Activated CD4-positive, CD25-positive, alpha-beta regulatory T cell treated with anti-CD3 and anti-CD28 coated beads, Interleukin-2, amount 50 U/mL, for 24 hours (primary cell): ENCODE measurements at places on chromosomes 5 and 9.

DNA sequence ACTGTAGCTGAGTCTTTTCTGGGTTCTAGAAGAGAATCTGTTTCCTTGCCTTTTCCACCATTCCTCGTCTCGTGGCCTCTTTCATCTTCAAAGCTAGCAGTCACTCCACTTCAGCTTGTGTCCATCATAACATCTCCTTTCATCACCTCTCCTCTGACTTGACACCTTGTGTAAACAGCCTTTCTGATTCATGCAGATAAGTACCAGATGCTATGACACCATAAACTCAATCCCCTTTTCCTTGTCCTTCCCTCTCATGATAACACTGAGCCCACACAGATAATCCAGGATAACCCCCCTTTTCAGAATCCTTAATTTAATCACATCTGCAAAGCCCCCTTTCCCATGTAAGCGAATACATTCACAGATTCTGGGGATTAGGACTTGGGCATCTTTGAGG, 95.5 kb downstream of the SNX24 start:
- no peak for ATAC-seq

- ATAC-seq: no peak
These were observed 24.0 kb upstream of the CARTPT start for GRCh38 chr5:71695071-71695470.

DNA sequence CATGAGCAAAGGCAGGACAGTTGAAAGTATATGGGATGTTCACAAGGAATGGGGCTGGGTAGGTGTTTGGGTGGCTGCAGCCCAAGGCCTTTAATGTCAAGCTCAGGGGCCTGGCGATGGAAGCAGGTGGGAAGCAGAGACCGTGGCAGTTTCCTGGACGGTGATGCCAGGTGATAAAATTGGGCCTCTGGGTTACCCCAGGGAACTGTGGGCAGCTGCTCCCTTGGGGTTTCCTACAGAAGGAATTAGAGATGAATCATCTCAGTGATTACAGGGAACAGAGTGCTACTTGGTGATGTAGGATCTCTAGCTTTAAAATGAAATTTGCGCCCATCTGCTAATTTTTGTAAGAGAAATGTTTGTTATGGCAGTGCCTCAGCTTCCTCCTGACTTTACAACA, 39.2 kb downstream of the TSTD2 start:
- no peak for ATAC-seq

- ATAC-seq: no peak
These were observed 36.9 kb downstream of the SGCD start for GRCh38 chr5:156363861-156364260.

DNA sequence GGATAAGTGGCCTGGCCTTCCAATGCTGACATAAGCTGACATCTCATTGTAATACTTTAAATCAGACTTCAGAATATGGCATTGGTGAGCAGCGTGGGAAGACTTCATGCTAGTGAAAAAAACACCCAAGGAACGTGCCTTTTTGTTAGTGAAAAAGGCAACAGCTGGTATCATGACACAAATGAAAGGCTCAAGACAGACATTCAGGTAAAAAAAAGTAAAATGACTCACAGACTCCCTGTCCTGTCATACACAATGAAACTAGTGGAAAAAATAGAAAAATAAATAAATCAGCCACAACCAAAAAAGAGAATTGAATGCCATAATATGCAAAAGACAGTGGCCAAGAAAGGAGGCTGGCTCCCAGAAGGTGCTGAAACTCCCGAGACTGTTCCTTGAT, 24.4 kb upstream of the PPP1R2B start:
- ATAC-seq: no peak

DNA sequence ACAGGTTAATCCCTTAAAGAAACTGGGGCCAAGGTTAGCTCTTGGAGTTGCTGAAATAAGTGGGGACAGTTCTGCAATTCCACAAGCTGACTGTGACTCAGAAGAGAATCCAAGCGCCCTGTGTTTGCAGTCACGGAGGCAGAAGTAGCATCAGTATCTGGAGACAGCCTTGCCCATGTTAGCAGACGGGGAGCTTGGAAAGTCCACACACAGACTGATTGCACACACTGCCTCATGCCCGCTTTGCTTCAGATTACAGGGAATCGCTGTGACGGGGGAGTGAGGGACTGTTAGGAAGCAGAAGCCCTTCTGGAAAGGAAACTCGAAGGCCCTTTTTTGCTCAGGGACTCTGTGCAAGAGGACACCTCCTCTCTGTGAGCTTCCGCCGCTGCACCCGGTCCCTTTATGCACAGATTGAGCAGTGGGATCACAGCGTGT, 30.9 kb upstream of the PPP1R26 start:
- ATAC-seq: no peak

- ATAC-seq: no peak
These were observed 307.6 kb downstream of the GLIS3 start for GRCh38 chr9:3992222-3992621.

GRCh38 chr5:94911276-94911675, 292.8 kb downstream of the SLF1 start:
- no peak for ATAC-seq

DNA sequence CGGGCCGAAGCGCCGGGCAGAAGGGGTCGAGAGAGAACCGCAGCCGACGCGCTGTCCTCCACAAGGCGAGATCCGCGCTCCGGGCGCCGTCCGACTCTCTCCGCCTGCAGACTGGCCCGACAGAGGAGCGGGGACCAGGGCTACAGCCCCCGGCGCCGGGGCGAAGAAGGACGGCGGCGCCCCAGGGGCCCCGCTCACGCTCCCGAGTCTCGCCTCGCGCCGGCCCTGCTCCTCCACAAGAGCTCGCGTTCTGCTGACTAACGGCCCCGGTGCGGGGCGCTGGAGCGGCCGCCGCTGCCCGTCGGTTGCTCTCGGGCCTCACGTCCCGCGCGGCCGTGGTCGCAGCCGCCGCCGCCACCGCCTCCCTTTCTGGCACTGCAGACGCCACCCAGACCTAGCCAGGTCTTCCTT, 338 bp downstream of the ABHD17B start:
- ATAC-seq: peak; percentile 0

- ATAC-seq: no peak
These were observed 16.0 kb downstream of the GPSM1 start for GRCh38 chr9:136343121-136343883.

- no peak for ATAC-seq
These were observed 267.3 kb downstream of the IRX1 start for GRCh38 chr5:3862906-3863305.

DNA sequence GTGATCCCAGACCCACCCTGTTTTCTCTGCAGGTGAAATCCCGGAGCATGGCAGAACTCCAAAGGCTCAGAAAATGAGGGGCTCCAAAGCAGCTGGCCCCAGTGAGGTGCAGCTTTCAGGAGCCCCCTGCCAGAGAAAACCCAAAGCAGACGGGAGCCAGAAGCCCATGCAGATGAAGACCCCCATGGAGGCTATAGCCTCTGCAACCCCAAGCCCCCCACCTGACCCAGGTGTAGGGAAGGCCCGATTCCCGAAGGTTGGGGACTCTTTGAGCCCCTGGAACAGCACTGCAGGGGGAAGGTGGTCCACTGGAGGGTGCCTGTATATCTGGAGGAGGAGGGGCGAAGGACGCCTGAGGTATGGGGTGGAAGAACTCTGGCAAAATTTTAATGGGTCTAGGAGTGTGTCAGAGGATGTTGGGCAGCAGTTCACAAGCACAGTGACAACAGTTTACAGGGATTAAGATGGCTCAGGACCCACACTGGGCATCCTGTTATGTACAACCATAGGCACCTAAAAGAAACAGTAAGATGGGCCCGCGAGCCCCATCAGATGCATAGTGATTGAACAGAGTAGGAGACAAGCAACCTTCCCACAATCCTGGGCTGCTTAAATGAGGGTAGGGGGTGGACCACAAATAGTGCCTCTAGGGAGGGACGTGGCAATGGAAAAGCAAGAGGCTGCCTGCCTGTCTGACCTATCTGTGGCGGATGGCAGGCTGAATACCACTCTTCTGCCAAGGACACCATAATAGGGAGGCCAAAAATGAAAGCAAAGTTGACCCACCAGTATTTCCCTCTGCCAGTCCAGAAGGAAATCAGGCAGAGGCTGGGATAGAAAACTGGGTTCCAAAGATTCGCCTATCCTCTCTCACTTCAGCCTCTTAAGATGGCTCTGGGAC, 16.4 kb upstream of the ANXA6 start:
- no peak for ATAC-seq

- no peak for ATAC-seq
These were observed 256.2 kb downstream of the ACTL7B start for GRCh38 chr9:108599571-108599970.

- ATAC-seq: no peak
These were observed 180.8 kb downstream of the DNAH5 start for GRCh38 chr5:13763719-13764118.

GRCh38 chr9:94870793-94871558, 144.5 kb downstream of the AOPEP start:
- ATAC-seq: peak; percentile 57

GRCh38 chr5:76854644-76855043, 4.8 kb downstream of the S100Z start:
- ATAC-seq: no peak

DNA sequence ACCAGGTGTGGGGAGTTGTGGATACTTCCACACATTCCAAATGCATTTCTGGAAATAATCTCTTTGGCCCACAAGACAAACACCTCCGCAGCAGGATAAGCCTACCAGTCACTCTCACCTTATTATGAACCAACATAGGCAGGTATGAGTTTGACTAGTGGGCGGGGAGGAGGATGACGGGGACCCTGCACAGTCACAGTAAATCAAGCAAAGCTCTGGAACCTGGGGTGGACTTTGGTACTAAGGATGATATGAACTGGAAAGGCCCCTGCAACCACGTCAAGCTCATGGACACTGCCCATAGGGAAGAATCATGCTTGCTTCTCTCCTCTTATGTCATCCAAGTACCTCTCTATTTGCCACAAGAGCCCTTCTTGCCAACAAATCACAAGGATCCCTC, 259.4 kb downstream of the HSPA4 start:
- ATAC-seq: no peak

DNA sequence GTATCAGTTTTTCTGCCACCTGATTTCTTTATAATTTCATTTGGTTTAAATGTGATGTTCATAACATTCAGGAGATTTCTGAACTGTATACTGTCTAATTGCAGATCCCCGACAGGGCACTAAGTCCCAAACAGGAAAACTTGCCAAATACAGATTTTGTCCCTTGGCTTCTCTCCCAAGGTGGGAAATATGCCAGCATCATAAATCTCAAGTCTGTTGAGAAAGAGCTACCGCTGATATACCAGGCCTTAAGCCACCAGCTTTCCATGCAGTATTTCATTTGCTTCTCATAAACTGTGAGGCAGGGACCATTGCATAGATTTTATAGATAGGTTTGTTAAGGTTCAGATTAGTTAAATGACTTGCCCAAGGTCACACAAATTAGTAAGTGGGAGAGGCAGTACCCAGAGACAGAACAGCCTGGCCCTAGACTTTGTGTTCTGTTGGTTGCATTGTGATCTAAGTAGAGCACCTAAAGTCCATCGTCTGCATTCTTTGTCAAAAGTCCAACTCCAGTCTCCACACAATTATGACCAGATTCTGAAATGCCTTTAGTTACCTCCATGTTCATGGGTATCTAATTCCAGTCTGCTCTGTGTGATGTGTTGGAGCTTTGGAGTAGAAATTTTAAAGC, 16.2 kb downstream of the GPR21 start:
- no peak for ATAC-seq

DNA sequence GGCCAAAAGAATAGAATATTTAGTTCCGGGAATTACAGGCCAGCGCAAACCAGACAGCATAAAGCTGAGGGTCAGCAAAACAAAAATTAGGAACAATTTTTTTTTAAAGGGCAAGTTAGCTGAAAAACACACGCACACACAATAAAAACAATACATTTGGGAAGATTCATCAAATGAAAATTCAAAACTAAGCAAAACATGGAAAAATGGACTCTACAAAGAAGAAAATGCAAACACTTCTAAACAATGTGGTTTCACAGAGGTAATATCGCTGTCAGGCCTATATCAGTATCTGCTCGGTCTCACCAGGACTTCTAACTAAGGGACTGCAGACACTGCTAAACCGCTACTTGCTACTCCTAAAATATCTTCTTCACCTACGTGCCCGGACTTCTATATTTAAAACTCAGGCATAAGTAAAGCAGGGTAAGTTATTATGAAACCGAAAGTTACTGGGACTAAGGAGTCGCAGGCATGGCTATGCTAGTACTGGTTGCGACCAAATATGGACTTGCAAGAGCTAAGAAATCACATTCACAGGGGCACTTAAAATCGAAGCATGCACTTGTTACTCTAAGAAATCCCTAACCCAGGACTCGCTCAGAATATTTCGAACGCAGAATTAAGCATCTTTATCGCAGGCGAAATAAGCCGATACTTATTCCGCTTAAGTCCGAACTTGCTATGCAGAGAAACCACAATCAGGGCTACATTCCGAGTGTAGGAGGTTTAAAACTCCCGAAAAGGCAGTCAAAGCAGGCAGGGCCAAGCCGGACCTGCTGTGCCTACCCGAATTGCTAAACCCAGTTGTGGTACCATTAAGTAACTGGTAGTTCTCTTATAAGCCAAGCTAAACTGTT, 2.3 kb downstream of the ANXA2R start:
- peak; percentile 12 for ATAC-seq

DNA sequence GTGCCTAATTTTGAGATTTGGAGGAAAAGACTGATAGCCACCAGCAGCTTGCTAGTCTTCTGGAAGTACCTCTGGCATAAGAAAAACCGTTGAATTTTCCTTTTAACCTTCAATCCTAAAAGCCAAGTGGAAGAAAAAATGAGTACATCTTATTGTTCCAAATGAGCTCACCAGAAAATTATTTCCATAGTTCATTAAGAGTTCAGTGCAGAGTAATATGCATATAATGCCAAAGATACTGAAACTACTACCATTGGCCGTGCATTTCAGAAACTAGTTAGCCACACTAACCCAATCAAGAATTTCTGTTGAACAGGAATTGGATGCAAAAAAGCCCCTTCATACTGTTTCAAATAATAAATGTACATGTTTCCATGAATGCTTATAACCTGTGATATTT, 607.9 kb downstream of the KCTD16 start:
- no peak for ATAC-seq
